ENCODE measurements at places on chromosomes 7 and 10.
A peak's percentile ranks its signal among the peaks of the same experiment; 100 is the strongest.

GRCh38 chr10:5616836-5617235 is 49.6 kb downstream of the ASB13 start:
- DNase-seq: no peak

GRCh38 chr10:78862328-78862640 is 206.5 kb upstream of the ZMIZ1 start:
- DNase-seq: no peak

GRCh38 chr7:67100956-67101361 is 104.3 kb downstream of the TYW1 start:
- DNase-seq: no peak

DNA sequence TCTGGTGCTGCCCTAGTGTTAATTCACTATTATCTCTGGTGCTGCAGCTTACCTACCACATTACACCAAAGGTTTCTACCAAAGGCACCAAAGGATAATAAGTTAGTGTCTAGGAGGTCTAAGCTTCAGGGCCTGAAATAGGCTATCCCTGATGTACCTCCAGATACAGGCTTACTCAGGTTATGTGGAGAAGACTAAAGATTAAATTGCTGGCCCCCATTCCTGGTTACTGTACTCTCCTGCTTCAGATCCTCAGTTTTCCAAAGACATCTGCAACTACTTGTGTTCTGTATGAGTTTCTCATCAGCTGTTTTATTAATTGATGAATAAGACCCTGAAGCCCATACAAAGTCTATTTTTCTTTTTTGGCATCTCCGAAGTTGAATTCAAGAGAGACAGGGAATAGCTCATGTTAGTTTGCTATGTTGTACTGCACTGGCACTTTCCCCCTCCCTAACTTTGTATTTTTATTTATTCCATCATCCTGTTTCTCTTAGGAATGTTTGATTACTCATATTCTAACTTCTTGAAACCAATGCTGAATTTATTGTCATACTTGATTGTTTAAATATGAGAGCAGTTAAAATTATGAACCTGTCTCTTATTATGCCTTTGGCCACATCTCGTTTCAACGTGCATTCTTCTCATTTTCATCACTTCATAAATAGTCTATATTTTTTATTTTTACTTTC is 85.9 kb downstream of the PON1 start:
- DNase-seq: no peak

- DNase-seq: no peak
Measured at GRCh38 chr7:80794631-80795573, 123.9 kb downstream of the SEMA3C start.

- DNase-seq: no peak
Measured at GRCh38 chr10:70784471-70784870, 706 bp downstream of the TBATA start.

GRCh38 chr10:24701447-24701846 is 22.2 kb downstream of the ARHGAP21 start:
- DNase-seq: peak; percentile 66

- DNase-seq: no peak
Measured at GRCh38 chr7:1438208-1438607, 21.1 kb downstream of the MICALL2 start.

DNA sequence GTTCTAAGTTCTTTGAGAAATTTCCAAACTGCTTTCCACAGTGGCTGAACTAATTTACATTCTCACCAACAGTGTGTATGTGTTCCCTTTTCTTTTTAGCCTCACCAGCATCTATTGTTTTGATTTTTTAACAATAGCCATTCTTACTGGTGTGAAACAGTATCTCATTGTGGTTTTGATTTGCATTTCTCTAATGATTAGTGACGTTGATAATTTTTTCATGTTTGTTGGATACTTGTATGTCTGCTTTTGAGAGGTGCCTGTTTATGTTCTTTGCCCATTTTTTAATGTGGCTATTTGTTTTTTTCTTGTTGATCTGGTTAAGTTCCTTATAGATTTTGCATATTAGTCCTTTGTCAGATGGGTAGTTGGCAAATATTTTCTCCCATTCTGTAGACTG is 191.4 kb downstream of the AGMO start:
- no peak for DNase-seq

- DNase-seq: no peak
Measured at GRCh38 chr10:1182280-1183032, 126.3 kb downstream of the WDR37 start.

DNA sequence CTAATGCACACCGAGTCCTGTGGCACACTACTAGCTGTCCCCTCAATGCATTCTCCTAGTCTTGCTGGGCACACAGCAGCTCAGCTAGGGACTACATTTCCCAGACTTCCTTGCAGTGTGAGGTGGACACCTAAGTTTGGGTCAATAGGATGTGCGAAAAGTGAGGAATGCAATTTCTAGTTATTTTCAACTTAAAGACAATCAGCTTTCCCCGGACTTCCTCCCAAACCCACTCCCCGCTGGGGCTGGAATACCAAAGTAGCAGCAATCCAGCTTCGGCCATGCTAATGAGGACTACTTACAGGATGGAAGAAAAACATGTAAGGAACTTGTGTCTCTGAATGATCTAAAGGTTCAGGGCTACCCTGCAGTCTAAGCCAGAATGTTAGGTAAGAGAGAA is 286.4 kb upstream of the LRRN3 start:
- no peak for DNase-seq

- peak; percentile 51 for DNase-seq
Measured at GRCh38 chr7:148772297-148773089, 73.8 kb downstream of the CUL1 start.

DNA sequence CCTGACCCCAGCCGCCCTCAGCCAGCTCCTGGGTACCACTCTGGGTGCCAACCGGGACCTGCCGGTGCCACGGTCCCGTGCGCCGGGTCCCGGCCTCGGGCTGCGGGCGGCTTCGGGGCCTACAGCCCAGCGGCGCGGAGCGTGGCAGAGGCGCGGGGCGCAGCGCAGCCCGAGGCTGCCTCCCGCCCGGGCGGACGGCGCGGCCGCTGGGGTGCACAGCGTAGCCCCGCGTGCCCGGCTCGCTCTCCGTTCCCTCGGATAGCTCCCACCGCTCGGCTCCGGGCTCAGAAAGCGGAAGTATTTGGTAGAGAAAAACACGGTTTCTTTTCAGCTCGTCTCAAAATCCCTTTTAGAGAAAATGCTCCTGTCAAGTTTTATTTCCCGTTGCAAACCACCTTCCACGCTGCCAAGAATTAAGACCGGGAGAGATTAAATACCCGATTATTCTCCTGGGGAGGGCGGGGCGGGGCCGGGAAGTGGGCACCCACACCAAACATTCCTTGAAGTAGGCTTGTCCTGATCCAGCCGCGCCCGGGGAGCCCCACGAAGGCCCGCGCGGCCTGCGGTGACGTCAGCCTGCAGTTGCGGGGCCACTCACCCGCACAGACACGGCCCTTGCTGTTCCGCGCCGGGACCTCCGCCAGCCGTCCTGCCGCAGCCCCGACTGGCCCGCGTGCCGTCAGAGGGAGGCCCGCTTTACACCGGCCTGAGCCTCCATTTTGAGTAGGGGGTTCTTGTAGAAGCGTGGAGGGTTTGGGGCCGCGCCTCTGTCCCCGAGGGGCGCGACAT is 7.2 kb downstream of the HOXA13 start:
- DNase-seq: no peak

DNA sequence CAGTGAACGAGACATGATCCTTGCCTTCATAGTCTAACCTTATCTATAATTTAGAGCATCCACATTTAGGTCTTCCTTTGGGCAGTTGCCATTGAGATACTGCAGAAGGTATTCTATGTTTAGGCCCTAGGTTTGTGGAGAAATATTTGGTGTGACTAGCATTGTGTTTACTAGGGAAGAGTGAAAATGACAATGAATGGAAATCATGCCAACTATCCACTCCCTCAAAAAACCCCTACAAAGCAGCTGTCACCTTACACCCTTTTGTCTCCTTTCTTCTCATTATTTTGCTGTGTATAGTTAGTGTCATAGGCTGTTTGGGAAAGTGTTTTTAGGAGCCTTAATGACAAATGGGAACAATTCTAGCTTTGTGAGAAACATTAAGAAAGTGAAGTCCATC is 3.2 kb downstream of the CCNJ start:
- DNase-seq: no peak

- DNase-seq: no peak
Measured at GRCh38 chr10:109205929-109206585, 717.3 kb downstream of the XPNPEP1 start.

DNA sequence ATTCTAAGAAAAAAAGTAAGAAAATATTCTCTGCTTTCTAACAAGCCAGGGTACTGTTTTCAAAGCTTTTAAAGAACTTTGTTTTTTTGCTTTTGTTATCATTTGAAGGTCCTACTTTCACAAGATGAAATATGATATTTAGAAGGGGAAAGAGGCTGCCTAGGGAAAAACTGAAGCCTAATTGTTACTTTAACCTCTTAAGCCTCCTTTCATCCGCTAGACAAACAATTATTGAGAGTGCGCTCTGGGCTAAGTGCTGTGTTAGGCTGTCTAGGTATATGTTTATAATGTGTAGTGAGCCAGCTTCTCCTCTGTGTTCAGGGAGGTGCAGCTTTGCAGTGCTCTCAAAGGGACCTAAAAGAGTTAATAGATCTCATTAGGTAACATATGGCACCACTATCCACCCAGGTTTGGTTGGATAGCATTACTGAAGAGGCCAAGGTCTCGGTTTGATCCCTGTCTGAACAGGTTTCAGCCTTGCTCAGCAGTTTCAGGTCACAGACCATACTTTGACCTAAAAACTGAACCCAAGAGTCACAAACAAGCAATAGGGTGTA is 17.9 kb downstream of the PDK4 start:
- DNase-seq: no peak

GRCh38 chr7:6590645-6591110 is 857 bp downstream of the INTS15 start:
- DNase-seq: no peak

DNA sequence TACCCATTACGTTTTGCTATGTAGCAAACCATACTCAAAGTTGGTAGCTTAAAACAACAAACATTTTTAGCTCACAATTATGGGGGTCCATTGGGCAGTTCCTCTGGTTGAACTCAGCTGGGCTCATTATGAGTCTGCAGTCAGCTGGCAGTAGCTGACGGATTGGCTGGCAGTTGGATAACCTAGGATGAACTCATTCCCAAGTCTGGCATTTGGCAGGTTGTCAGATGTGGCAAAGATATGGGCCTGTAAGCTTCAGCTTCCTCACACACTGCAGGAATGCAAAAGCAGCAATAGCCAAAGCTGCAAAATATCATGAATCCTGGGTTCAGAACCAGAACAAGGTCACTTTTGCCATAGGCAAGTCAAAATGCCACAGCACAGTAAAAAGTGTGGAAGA is 412.2 kb upstream of the SORCS1 start:
- DNase-seq: no peak

DNA sequence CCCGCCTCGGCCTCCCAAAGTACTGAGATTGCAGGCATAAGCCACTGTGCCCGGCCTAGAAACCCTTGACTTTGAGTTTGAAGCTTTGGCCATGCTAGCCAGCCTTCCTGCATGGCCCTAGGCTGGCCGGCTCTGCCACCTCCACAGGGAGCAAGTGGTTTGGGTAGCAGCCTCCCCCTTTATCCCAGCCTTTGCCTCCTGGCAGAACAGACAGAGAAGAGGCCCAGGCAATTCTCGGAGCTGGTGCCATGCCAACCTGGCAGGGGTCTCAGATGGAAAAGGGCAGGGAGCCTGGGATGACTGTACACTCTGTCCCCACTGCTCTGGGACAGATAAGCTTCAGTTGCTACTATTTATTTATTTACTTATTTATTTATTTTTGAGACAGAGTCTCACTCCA is 39.4 kb downstream of the SRRM3 start:
- DNase-seq: no peak

DNA sequence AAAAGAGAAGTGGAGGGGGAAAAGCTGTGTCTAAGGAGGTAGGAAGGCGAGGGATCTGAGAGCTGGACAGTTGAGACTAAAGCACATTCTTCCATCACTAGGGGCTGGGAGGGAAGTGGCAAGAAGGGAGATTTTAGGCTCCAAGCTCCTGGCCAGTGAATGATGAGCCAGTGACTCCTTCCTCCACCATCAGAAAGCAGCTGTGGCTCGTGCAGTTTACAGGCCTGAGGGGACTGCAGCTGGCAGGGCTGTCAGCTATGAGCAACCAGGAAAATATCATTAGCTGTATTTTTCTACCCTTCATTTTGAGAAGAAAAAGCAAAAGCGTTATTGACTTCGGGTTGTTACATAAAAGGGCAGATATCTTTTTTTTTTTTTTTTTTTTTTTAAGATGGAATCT is 60.7 kb downstream of the GPAM start:
- DNase-seq: no peak

- peak; percentile 32 for DNase-seq
Measured at GRCh38 chr7:91034459-91035368, 229.5 kb upstream of the FZD1 start.

GRCh38 chr7:17126413-17127268 is 171.8 kb upstream of the AHR start:
- no peak for DNase-seq

- peak; percentile 43 for DNase-seq
Measured at GRCh38 chr7:130990178-130990832, 256.3 kb upstream of the KLF14 start.

DNA sequence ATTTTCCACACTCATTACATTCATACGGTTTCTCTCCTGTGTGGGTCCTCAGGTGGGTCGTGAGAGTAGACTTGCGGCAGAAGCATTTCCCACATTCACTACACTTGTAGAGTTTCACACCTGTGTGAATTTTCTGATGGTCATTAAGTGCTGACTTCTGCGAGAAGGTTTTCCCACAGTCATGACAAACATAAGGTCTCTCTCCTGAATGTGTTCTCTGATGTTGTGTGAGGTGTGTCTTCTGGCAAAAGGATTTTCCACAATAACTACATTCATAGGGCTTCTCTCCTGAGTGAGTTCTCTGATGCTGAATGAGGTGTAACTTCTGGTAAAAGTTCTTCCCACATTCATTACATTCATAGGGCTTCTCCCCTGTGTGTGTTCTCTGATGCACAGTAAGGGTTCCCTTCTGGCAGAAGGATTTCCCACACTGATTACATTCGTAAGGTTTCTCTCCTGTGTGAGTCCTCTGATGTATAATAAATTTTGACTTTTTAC is 15.1 kb downstream of the ZNF12 start:
- no peak for DNase-seq

DNA sequence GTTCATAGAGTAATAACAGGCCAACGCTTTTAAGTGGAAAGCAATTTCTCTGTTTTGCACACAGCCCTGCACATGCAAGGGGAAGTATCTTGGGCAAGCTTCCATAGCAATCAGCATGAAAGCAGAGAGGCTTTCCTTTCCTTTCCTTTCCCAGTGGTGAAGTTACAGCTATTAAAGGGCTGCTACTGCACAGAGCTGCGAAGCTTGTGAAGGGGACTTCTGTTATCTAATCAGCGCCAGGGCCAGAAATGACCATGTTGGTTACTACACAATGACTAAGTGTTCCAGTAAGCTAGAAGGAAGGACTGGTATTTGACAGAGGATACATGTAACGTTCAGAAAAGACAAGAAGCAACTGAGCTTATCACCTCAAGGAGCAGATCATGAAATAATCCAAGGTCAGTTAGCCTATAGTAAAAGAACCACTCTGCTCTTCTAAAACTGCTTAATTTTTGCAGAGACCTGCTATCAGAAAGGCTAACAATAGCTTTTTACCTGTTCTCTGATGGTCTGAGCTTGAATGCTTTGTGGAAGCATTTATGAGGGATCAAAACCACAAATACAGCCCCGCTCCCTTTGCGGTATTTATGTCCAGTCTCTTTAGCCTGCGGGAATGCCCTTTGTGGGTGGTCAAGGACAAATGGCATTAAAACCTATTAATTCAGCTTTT is 45.9 kb downstream of the SGMS1 start:
- DNase-seq: peak; percentile 30
